T-helper 2 cell (primary cell): ENCODE measurements at places on chromosomes 13 and 19.

DNA sequence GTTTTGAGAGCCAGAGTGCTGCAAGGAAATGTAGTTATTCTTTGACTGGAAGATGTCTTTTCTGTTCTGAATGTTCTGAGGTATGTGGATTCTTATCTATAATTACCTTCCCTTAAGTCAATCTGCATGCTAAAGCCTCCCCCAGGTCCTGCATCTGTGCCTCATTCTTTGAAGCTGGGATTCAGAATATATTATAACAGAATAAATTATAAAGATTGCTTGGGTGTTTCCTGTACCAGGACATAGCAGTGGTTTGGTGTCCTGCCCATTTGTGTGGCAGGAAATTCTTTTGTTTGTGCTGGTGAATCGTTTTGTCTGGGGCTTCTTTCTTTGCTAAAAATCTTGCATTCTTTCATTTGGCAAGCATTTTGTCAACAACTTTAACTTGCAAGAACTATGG is 60.2 kb downstream of the ITGBL1 start:
- no peak for DNase-seq

GRCh38 chr19:7469669-7470285 is 19.1 kb downstream of the PEX11G start:
- DNase-seq: no peak

GRCh38 chr13:109608503-109608902 is 177.9 kb downstream of the IRS2 start:
- no peak for DNase-seq

- no peak for DNase-seq
Measured at GRCh38 chr19:56085571-56086275, 35.4 kb downstream of the ZNF787 start.

DNA sequence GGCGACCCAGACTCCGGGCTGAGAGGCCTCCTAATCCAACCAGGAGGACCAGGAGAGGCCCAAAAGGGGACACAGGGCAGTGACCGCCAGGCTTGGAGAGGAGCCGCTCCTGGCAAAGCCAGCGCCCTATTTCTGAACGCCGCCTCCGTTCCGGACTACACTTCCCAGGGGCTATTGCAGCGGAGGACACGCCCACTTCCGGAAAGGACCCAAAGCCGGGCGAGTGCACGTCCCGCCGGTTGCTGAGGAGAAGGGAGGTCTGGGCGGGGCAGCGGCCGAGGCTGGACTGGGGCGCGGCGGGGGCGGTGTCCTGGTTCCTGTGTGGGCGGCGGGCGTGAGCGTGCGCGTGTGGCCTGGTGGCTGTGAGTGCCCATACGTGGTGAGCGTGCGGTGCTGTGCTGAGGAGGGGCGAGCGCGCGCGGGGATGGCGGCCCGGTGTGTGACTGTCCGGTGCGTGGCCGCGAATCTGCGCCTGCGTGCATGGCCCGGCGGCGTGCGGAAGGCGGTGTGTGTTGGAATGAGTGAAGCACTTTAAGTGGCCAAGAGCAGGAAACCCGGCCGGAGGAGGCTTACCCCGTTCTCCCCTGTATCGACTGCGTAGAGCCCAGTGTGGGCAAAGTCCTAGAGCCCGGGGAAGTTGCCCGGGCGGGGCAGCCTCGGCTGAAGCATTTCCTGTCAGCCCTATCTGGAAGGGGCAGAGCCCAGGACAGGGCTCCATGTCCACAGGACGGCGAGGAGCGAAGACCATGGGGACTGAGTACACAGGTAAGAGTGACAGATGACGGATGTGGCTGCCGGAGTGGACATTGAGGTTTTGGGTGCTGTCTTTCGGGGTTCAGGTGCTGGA is at the start of gene ZNF470:
Gene ZNF470, plus strand, starts transcription at position 195 of the 847 bp plus-strand sequence. CDS start 2,844 bp downstream, outside the sequence.
- peak; percentile 81 for DNase-seq
